ENCODE measurements at places on chromosomes 4 and X. TPM values are rescaled to one million over a fixed set of nuclear protein-coding genes. Genes with fewer than 3 reads are reported as not detected.

Gene ZFP92
- total RNA-seq, result 1.2 TPM

- H3K36me3 ChIP-seq, result no peaks in the 10 kb centered on the region
- no peak overlapping the region for H3K27ac ChIP-seq
- H3K4me1 ChIP-seq, result no peaks in the 10 kb centered on the region
Observed at GRCh38 chrX:115972717-115973116, 197.8 kb upstream of the AGTR2 start.

Gene VCX3B
- not detected for total RNA-seq

DNA sequence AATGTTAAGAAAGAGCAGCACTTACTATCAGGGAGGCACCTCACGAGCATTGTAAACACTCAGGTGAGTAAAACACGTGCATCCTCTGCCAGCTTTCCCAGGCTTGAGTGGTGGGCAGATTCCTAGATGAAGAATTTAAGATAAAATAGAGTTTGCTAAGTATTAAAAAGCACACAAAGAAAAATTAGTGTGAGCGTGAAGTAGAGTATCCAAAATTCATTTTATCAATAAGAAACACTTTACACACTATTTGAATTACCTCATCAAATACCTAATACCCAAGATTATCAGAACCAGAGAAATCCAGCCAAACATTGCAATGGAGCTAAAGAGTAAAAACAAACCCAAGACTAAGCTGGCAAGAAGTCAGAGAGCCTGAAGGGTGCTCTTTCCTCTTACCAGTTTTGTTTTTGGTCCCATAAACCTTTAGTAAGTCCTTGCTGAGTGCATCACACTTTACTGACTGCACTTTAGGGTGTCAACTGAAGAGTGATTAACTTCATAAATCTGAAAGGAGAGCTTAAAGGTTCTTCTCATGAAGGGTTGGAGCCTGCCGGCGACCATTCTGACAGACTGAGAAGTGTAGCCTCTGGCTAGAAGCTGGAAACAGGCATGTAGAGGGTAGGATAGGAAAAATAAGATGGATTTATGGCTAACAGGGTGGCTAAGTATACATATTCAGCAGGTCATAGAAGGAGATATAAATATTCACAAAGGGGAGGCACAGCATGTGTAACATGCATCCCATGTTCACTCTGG, 151.1 kb downstream of the SLC7A11 start:
- no peak for DNase-seq
- no peaks in the 10 kb centered on the region for H3K36me3 ChIP-seq
- H3K27ac ChIP-seq, result no peak overlapping the region
- peaks cover 2% of the 10 kb centered on the region for H3K27me3 ChIP-seq
- no peak overlapping the region for H3K4me3 ChIP-seq

- H3K27me3 ChIP-seq, result peaks cover 2% of the 10 kb centered on the region
- peak overlapping the region; percentile 97 for H3K4me3 ChIP-seq
- H3K4me1 ChIP-seq, result peaks cover 46% of the 10 kb centered on the region
- peak overlapping the region; percentile 98 for H3K27ac ChIP-seq
- no peak for DNase-seq
- H3K36me3 ChIP-seq, result peaks cover 32% of the 10 kb centered on the region
Observed at GRCh38 chrX:12979026-12979607, 4.2 kb downstream of the TMSB4X start.

- H3K27ac ChIP-seq, result no peak overlapping the region
- H3K4me1 ChIP-seq, result no peaks in the 10 kb centered on the region
- H3K27me3 ChIP-seq, result no peaks in the 10 kb centered on the region
- no peak overlapping the region for H3K4me3 ChIP-seq
Observed at GRCh38 chr4:156228676-156229075, 275.0 kb upstream of the CTSO start.

Gene TMPRSS11E
- 0.22 TPM for total RNA-seq

- peaks cover 13% of the 10 kb centered on the region for H3K4me1 ChIP-seq
- peaks cover 4% of the 10 kb centered on the region for H3K27me3 ChIP-seq
- DNase-seq, result no peak
- no peak overlapping the region for H3K4me3 ChIP-seq
Observed at GRCh38 chr4:40418430-40419230, 83.5 kb downstream of the CHRNA9 start.

DNA sequence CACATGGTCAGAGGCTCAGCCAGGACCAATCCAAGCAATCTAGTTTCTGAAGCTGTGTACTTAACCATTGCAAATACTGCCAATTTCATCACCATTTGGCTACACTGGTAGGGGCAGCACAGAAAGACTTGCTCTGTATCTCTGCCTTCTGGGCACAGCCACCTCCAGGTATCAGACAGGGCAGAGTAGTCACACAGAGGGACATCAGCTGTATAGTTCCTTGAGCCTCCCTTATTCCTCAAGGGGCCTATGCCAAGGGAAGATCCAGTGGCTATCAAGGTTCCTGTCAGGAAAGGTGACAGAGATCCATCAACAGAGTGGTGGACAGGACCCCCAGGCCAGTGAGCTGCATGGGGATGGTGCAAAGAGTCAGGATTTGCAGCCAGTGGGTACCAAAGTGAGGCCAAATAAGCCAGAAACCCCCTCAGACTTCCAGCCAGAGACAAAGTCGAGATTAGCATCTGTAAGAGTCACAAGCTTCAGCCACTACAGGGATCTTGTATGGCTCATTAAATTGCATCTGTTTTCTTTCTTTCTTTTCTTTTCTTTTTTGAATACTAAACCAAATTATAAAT, 381.6 kb upstream of the CPEB2 start:
- no peaks in the 10 kb centered on the region for H3K36me3 ChIP-seq
- no peak overlapping the region for H3K4me3 ChIP-seq
- no peak for DNase-seq
- no peaks in the 10 kb centered on the region for H3K27me3 ChIP-seq
- H3K27ac ChIP-seq, result no peak overlapping the region

GRCh38 chr4:47049347-47049746, 18.0 kb downstream of the GABRB1 start:
- H3K4me3 ChIP-seq, result no peak overlapping the region
- no peaks in the 10 kb centered on the region for H3K36me3 ChIP-seq
- peaks cover 18% of the 10 kb centered on the region for H3K27me3 ChIP-seq
- no peak overlapping the region for H3K27ac ChIP-seq

DNA sequence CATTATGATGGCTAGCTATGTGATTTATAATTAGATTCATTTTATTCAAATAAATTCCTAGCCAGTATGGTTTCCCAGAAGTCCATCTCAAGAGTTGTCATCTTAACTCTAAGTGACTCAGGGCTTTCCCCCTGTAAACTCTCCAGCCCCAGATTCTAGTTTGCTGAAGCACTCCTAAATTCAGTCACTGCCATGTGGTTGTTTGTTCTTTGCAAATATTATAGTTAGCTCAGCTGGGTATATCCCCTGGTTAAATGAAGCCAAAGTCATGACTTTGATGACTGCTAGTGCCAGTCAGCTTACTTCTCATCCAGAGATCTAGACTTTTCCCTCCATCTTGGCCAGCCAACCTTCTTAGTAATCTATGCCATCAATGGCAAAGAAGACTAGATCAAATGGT, 126.0 kb downstream of the GRIA3 start:
- DNase-seq, result no peak
- no peak overlapping the region for H3K4me3 ChIP-seq
- no peaks in the 10 kb centered on the region for H3K36me3 ChIP-seq
- H3K27me3 ChIP-seq, result no peaks in the 10 kb centered on the region
- H3K27ac ChIP-seq, result no peak overlapping the region

Gene CYP2U1
- total RNA-seq, result 5.3 TPM

- no peaks in the 10 kb centered on the region for H3K36me3 ChIP-seq
- H3K4me3 ChIP-seq, result peak overlapping the region; percentile 96
- peaks cover 28% of the 10 kb centered on the region for H3K4me1 ChIP-seq
- peaks cover 8% of the 10 kb centered on the region for H3K27me3 ChIP-seq
- peak; percentile 77 for DNase-seq
Observed at GRCh38 chr4:140149846-140150635, 3.9 kb downstream of the MAML3 start.

GRCh38 chr4:117293784-117294183, 208.4 kb upstream of the TRAM1L1 start:
- H3K4me1 ChIP-seq, result no peaks in the 10 kb centered on the region
- no peak for DNase-seq

Gene TREX2
- total RNA-seq, result 3.1 TPM

Gene OSTC
- 58.4 TPM for total RNA-seq

DNA sequence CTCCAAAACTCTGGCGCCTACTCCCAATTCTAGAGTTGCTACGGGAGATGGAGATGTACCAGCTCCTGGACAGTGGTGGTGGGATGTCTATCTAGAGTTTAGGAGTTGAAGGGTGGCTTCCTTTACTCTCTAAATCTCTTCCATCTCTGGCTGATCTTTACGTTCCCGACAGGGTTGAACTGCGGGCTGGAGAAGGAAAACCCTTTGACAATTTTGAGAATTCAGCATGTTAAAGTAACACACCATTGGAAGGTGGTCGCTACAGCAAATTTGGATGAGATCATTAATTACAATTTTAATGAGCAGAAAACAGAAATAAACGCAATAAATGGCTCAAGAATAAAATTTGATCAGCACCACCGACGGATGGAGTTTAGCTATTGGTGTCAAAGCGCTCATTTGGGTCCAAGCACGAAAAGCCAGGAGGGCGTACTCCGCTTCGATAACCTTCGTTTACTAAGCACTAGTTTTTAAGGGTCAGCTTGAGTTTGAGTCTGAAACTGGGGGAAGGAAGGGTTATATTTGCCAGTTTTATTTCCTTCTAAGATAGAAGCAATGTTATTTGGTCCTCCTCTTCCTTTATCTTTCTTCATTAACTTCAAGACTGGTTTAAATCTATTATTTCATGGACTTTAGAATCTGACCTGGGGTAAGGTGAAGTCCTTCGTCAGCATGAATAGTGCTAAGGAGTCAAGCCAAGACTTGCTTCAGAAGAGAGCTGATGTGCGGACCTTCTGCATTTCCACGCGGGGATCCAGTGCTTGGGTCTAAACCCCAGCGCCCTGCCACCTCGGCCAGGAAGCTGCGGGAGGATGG, 1.5 kb upstream of the NKX6-1 start:
- DNase-seq, result no peak
- peaks cover 83% of the 10 kb centered on the region for H3K27me3 ChIP-seq
- no peak overlapping the region for H3K4me3 ChIP-seq
- peaks cover 2% of the 10 kb centered on the region for H3K36me3 ChIP-seq

Gene CENPVL2
- total RNA-seq, result not detected

DNA sequence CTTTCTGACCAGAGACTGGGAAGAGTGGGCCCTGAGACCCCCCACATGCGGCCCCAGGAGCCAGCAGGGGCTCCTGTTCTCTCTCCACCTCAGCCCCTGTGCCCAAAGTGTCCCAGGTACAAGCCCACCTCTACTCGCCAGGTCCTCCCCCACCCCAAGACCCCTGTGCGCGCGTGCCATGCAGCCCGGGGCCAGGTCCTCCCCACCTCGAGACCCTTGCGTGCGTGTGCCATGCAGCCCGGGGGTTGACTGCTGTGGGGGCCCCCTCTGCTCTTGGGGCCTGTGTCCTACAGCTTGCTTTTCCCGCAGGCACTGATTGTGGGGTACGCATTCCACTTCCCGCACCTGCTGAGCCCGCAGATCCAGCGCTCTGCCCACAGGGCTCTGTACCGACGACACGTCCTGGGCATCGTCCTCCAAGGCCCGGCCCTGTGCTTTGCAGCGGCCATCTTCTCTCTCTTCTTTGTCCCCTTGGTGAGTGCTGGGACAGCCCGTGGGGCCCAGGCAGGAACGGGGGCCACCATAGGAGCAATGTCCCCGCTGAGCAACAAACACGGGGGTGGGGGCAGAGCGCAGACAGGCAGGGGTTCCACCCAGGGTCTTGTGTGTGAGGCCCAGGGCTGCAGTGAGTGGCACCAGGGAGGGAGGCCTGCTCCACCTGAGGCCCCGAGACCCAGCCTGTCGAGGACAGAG, 20.3 kb downstream of the DGKQ start:
- H3K4me1 ChIP-seq, result no peaks in the 10 kb centered on the region
- H3K27ac ChIP-seq, result no peak overlapping the region
- H3K4me3 ChIP-seq, result no peak overlapping the region
- peak; percentile 21 for DNase-seq
- no peaks in the 10 kb centered on the region for H3K27me3 ChIP-seq

Gene TMEM144
- 0.14 TPM for total RNA-seq

DNA sequence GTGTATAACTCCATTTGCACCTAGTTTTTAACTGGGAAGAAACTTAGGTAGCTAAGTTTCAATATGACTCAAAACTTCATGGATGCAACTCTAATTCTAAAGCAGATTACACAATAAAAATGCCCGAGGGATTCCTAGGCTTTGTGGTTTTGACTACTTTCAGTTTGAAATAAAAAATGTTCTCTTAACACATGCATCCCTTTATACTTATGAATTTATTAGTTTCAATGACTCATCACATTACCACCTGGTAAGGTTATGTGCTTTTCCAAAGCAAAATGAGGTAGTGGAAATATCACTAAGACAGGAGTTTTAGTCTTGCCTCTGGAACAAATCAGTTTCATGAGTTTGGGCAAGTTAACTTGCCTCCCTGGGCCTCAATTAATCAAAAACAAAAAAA, 125.5 kb downstream of the OPHN1 start:
- H3K36me3 ChIP-seq, result no peaks in the 10 kb centered on the region
- H3K4me3 ChIP-seq, result no peak overlapping the region
- H3K4me1 ChIP-seq, result no peaks in the 10 kb centered on the region
- DNase-seq, result no peak
- no peaks in the 10 kb centered on the region for H3K27me3 ChIP-seq
- H3K27ac ChIP-seq, result no peak overlapping the region

- no peaks in the 10 kb centered on the region for H3K4me1 ChIP-seq
- no peak overlapping the region for H3K4me3 ChIP-seq
- no peak overlapping the region for H3K27ac ChIP-seq
- no peak for DNase-seq
- peaks cover 4% of the 10 kb centered on the region for H3K27me3 ChIP-seq
Observed at GRCh38 chr4:151204925-151205524, 71.9 kb upstream of the PRSS48 start.

- no peaks in the 10 kb centered on the region for H3K36me3 ChIP-seq
- no peaks in the 10 kb centered on the region for H3K4me1 ChIP-seq
- H3K27ac ChIP-seq, result no peak overlapping the region
- H3K27me3 ChIP-seq, result no peaks in the 10 kb centered on the region
Observed at GRCh38 chr4:169114341-169114974, 104.4 kb upstream of the CBR4 start.

- H3K4me1 ChIP-seq, result peaks cover 5% of the 10 kb centered on the region
- H3K36me3 ChIP-seq, result no peaks in the 10 kb centered on the region
- no peak for DNase-seq
- no peak overlapping the region for H3K4me3 ChIP-seq
Observed at GRCh38 chr4:119106036-119107000, 29.3 kb upstream of the MYOZ2 start.

GRCh38 chr4:182921608-182922007, 4.4 kb upstream of the DCTD start:
- no peak overlapping the region for H3K27ac ChIP-seq
- no peaks in the 10 kb centered on the region for H3K36me3 ChIP-seq
- peaks cover 3% of the 10 kb centered on the region for H3K27me3 ChIP-seq
- peaks cover 22% of the 10 kb centered on the region for H3K4me1 ChIP-seq
- no peak for DNase-seq

GRCh38 chr4:103786014-103786413, 66.2 kb upstream of the TACR3 start:
- no peaks in the 10 kb centered on the region for H3K4me1 ChIP-seq
- no peak overlapping the region for H3K27ac ChIP-seq
- DNase-seq, result no peak
- no peaks in the 10 kb centered on the region for H3K27me3 ChIP-seq
- no peak overlapping the region for H3K4me3 ChIP-seq
